ENCODE measurements at places on chromosomes 1 and 21.
A peak's percentile ranks its signal among the peaks of the same experiment; 100 is the strongest.

DNA sequence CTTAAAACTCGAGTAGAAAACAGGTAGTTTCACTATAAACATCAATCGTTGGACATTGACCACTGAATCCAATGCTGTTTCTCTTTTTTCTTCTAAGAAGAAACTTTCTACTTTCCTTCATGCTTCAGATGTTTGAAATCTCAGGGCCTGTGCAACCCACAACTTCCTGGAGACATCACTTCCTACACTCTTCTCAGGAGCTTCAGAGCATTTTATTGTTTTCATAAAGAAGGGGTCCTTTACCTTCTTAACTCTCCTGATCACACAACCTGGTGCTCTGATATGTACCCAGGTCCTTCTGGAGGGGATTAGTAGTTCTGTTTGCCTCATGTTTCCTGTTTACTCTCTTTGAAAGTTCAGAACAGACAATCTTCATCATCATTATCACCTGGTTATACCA, 113.0 kb upstream of the VAV3 start:
- no peak for DNase-seq

DNA sequence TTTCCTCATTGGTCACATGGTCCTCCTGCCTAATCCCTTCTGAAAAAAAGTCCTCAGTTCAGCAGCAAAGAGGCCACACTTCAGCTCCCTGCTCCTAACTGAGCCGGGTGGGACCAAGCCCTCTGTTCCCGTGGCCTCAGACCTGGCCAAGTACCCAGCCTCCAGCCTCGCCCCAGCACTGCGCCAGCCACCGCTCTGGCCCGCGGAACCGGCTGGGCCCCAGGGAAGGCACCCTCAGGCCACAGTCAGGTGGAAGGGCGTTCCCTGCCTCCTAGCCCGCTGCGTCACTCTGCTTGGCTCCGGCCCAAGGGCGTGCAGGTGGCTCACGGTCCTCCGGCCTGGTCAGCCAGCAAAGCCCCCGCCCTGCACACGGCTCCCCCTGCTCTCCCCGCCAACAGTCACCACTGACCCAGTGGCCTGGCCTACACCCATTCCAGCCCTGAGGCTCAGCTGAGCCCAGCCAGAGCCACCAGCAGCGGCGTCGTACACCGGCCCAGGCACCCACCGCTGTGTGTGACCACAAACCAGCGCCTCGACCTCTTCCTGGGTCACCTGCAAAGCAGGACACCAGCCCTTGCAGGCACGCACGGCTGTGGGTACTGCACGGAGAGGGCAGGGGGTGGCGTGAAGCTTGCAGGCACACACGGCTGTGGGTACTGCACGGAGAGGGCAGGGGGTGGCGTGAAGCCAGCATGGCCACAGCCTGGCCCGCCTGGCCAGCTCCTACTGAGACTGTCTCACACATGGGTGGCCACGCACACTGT, 19.4 kb downstream of the NADK start:
- peak; percentile 50 for DNase-seq

GRCh38 chr1:221867003-221867402, 125.1 kb upstream of the DUSP10 start:
- DNase-seq = no peak

DNA sequence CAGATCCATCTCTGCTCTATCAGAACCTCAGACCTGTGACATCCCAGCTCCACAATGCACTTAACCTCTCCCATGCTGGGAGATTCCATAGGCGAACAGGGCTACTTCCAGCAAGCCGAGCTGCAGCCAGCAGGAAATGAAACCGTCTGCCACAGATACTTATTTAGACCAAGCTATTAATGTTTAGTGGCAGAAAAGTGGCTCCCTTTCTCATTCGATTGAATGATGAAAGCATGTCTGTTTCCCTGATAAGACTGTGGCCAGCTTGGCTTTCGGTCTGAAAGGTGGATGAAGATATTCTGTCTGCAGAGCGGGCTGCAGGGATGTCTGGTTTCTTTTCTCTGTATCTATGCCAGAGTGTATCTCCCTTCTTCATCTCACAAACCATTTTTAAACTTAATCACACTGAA, 146.4 kb downstream of the GREM2 start:
- DNase-seq = no peak

- DNase-seq = no peak
These were observed 13.8 kb downstream of the SNX7 start for GRCh38 chr1:98675282-98675681.

DNA sequence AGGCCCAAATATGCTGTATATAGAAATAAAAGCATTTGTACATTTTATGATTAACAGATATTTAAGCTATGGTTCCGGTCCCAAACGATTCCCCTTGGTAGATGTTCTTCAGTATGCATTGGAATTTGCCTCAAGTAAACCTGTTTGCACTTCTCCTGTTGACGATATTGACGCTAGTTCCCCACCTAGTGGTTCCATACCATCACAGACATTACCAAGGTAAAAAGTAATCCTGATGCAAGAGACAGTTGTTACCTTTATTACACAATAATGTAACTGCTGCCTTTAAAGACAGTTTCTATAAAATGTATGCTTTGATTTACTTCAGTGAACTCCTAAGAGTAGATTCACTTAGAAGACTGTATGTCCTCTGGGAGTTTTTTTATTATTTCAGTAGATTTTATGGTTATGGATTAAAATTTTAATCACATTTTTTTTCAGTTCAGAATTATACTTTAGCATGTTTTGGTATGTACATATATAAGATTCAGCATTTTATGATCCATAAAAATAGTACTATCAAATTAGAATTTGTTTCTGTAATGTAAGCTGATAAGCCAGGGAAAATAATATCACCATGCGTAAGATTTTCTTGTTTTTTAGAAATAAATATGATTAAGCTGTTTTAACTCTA, 96.5 kb downstream of the USP25 start:
- DNase-seq = no peak

DNA sequence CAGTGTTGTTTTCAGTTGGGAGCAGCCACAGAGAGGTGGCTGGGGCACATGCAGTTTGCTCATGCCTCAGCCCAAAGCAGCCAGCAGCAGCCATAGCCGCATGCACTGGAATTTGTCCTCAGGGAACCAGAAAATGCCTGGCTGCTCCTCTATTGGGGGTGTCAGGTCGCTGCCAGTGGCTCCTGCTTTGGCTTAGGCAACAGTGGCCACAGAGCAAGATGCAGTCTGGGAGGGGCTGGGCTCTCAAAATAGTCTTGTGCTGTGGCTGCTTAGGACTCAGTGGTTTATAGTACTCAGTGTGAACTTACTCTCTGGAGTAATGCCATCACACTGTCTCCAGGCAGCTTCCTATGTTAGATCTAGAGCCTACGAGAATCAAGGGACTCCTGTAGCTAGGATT, 25.0 kb downstream of the CD55 start:
- no peak for DNase-seq

- no peak for DNase-seq
These were observed 171.7 kb upstream of the FGGY start for GRCh38 chr1:59125154-59125553.

DNA sequence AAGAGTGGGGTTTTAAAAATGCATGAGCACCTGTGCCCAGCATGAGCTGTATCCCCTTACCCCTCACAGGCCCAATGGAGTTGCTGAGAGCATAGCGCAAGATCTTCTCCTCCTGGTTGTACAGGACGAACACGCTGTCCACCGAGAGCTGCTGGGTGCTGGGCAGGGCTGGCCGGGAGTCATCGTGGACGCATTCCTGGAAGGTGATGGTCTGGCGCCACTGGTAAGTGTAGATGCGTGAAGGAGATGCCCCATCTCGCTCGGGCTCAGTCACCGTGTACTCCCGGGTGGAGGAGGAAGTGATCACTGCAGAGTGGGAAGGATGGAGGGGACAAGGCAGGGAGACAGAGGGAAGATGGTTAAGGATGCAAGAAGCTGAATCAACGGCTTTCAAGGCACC, 39.1 kb downstream of the NID1 start:
- no peak for DNase-seq

GRCh38 chr1:68801440-68801839, 304.6 kb upstream of the DEPDC1 start:
- no peak for DNase-seq

- DNase-seq = no peak
These were observed 12.5 kb upstream of the ANKRD45 start for GRCh38 chr1:173682184-173682583.

GRCh38 chr1:216705676-216706075, 17.6 kb downstream of the ESRRG start:
- peak; percentile 74 for DNase-seq

DNA sequence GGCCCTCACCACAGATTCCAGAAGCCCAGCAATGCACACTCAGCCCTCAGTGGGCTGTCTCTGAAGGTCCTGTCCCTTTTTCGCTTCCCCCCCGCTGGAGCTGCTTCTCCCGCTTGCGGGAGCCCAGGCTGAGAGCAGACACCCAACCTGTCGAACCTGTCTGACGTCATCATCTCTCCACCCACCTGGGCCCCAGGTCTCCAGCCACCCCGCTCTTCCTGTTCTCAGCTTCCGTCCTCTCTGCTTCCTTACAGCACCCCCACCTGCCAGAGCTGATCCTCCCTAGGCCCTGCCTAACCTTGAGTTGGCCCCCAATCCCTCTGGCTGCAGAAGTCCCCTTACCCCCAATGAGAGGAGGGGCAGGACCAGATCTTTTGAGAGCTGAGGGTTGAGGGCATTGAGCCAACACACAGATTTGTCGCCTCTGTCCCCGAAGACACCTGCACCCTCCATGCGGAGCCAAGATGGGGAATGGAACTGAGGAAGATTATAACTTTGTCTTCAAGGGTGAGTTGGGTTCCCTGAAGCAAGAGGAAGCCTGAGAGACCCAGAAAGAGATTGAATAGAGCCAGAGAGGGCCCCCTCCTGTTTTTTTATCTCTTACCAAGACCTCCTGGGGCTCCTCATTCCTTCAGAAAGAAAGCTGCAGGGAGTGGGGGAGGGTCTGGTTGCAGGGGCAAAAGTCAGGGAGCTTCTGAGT, at the start of gene RAB25:
Gene RAB25 (plus strand): TSS at position 224 of the 700 bp plus-strand sequence. CDS start 241 bp downstream, at position 465.
- DNase-seq = peak; percentile 87

DNA sequence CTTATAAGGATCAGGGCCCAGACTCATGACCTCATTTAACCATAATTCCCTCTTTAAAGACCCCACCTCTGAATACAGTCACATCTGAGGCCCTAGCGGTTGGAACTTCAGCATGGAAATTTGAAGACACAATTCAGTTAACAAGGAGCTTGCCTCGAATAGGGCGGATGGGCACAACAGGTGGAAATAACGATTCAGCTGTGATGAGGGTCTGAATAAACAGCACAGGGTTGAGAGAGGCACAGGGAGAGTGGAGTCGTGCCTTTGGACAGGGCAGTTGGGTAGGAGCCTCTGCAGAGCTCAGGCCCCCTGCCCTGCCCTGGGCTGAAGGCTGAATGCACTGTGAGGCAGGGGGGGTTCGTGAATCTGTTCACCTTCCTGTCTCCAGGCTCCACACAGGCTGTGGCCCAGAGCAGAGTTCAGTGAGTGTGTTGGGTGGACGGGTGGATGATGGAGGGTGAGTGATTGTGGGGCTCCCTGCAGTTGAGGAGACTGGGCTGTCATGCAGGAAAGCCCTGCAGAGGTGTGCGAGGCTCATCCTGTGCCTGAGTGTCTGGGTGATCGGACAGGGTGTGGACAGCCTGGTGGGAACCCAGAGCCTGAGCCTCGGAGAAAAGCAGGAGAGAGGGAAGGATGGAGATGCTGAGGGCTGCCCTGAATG, 243.1 kb downstream of the FOXD2 start:
- no peak for DNase-seq

DNA sequence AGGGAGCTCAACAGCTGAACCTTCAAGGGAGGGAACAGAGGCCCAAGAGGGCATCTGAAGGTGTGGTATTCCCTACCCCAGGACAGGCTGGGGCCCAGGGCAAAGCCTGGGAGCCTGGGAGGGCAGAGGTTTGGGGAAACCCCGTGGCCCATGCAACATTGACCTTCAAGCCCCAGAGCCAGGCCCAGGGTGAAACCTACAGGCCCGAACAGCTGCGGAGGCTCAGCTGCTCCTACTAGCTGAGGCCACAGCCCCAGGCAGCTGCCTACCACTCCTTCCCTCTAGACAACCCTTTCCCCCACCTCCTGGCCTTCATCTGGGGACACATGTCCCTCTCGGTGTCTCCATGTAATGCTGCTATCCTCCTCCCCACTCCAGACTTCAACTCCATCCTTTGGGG, 3.2 kb downstream of the LAD1 start:
- DNase-seq = no peak

DNA sequence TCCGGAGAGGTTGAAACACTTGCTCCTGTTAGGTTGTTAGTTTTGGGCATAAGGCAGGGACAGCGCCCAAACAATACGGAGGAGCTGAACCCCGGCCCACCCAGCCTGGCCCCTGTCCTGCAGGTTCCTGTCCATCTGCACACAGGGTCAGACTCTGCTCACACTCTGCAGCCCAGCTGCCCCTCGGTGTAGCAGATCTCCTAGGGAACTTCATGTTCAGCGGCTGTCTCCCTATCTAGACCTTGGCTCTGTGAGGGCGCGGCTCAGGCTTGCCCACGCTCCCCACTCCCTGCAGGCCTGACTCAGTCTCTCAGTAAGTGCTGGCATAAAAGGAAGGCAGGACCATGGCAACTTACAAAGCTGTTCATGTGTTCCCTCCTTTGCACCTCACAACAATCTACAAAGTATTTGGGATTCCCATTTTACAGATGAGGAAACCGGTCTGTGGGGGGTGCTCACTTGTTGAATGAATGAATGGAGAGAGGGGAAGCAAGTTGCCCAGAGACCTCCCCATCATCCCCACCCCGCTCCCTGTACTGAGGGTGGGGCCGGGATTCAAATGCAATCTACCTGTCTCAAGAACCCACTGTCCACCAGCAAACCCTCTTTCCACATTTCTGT, 26.2 kb downstream of the ACOT11 start:
- DNase-seq = no peak

- no peak for DNase-seq
These were observed 96.0 kb upstream of the USP24 start for GRCh38 chr1:55311057-55311641.

DNA sequence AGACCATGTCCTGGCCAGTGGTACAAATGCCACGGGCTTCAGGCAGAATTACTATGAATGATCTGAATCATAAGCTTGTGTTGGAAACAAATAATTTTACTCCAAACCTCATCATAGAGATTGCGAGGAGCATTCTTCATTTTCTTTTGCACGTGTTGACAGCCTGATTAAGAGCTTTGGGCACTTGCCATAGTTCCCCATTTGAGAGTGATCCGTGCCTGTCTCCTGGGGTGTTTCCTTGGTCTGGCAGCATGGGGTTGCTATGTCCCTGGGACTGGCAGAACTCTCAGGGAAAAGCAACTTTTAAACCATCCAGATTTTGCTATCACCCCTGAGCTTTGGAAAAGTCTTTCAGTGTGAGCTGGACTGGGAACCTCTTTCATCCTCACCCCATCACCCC, 54.3 kb upstream of the KCNJ6 start:
- no peak for DNase-seq

DNA sequence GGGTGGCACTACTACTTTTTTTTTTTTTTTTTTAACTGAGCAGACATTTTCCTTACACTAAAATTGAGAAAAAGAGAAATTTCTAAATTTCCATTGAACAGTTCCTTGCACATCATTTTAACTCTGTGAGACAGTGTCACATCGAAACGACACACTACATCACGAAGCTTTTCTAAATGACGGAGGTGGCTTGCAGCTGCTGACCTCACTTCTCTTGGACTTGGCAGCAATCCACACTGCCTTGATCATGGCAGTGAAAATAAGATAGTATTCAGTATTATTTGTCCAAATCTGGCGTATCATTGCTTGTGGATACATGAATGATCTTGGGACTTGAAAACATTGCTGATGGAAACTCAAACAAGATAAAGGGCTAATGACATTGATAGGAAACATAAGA, 80.3 kb upstream of the CYYR1 start:
- no peak for DNase-seq

Measured in NCI-H774 (cell line).